ENCODE measurements at places on chromosomes 3 and 15. TPM values are rescaled to one million over a fixed set of nuclear protein-coding genes. Genes with fewer than 3 reads are reported as not detected.
A peak's percentile ranks its signal among the peaks of the same experiment; 100 is the strongest.

DNA sequence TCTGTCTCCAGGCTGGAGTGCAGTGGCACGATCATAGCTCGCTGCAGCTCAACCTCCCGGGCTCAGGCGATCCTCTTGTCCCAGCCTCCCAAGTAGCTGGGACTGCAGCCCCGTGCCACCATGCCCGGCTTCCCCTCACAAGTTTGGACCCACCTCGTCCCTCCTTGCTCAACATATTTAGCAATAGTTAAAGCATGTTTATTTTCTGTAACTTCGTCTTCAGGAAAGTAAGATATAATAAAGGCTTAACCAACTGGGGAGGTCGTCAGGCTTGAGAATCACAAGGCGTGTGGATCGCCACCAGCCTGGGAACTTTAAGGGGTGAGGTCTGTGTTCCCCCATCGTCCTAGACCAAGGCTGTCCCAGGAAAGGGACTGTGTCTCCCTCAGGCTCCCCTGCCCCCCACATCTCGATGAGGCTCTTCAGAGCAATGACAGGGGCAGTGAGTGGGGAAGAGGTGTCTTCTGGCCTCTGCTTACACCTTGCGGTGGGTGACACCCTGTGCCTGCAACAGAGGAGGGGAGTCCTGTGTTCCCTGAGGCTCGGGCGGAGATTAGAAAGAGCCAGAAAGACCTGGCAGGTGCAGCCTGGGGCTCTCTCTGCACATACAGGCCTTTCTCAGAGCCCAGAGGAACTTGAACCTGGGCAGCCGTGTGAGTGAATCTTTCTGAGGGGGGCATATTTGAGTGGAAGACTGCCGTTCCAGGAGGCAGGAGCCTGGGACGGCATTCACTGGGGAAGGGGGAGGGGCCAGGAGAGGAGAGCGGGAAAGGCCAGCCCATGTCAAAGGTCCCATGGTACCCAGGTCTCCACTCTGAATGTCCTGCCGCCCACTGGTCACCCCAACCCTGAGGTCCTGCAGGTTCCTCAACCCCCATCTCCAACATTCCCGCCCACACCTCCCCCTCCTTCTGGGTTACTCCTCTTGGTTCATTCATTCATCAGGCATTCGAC, 152.3 kb downstream of the SMAD6 start:
- DNase-seq = no peak

DNA sequence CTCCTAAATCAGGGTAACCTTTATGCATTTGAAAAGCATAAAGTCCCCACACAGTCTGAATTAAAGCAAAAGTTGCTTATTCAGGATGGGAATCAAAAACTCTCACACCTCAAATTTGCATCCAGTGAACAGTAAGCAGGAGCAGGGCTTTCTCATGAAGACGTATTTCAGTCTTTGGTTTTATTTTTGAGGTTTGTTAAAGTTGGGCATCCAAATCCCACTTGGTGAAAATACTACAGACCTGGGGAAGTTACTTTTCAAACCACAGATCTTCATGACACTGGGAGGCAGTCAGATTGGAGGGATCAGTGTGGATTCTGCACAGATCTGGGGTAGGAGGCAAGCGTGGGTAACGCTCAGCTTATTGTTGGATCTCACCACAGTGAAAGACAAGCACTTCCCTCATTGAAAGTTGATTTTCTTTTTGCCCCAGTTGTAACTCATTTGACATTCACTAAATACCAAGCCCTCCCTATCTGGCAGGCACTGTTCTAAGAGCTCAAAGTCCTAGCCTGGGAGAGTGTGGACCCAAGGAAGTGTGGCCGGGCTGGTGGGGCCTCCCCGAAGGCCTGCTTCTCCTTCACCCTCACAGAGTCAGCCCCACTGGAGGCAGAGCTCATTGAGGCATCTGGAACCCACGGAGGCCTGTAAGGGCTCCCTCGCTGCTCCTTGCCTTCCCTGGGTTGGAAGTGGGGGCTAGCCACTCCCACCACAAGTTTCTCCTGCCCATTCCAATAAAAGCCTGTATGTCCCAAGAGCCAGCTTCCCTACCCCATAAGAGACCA, 783 bp upstream of the ISG20 start:
- DNase-seq = no peak

DNA sequence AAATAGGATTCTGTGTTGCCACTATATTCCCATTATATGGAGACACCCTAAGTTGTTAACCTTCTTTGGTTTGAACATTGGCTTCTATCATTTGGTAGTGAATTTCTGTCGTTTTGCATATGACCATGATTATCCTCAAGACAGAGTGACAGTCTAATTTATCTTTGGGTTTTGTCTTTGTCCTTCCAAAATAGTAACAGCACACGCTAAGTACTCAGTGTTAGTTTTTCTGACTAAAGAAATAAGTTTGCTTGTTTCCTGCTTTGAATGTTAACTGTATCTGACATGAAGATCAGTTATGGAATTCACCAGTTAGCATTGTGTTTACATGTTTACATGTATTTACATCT, 352.5 kb upstream of the GRM7 start:
- no peak for DNase-seq

DNA sequence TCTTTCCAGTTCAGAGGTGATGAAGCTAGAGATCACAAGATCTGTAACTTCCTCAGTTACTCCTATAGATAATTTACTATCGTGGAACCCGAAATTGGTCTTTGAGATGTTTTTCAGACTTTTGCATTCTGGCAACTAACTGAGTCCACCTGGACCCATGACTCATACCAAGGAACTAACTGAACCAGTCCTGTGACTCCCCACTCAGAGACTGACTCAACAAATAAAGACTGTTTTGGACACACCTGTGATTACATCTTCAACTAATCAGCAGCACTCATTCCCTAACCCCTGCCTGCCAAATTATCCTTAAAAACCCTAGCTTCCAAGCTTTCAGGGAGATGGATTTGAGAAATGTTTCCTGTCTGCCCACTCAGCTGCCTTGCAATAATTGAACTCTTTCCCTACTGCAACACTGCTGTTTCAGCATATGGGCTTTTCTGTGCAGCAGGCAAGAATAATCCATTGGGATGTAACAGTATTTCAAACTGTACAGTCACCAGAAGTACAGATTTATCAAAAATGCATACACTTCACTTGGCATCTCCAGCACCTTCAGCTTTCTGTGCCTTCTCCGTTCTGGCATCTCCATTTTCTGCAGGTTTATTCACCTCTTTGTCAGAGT, 57.7 kb downstream of the GATM start:
- DNase-seq = no peak

GRCh38 chr3:69563151-69563550, 176.1 kb upstream of the MITF start:
- no peak for DNase-seq

DNA sequence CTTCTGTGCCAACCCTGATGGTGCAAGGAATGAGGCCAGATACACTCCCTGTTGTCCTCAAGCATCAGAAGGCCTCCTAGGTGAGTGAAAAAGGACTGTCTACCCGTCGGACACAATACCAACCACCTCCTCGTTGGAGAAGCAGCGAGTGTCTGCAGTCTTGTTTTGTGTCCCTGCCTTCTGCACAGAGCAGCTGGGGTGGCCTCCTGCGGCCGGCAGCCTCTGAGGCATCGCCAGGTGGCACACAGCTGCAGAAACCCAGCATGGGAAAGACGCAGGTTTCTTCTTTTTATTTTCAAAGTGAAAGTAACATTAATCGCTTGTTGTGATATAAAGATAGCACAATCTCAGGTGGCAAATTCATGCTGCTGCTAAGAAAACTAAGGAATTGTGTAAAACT, 509.9 kb downstream of the OCA2 start:
- DNase-seq = no peak

- no peak for DNase-seq
These were observed 251.9 kb upstream of the TGFBR2 start for GRCh38 chr3:30354513-30354912.

GRCh38 chr3:59065240-59065639, 15.4 kb upstream of the CFAP20DC start:
- DNase-seq = no peak

DNA sequence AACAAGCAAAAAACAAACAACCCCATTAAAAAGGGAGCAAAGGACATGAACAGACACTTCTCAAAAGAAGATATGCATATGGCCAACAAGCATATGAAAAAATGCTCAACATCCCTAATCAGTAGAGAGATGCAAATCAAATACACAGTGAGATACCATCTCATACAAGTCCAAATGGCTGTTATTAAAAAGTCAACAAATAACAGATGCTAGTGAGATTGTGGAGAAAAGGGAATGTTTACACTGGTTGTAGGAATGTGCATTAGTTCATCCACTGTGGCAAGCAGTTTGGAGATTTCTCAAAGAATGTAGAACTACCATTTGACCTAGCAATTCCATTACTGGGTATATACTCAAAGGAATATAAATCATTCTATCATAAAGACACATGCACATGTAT, 44.5 kb downstream of the RIOX2 start:
- peak; percentile 66 for DNase-seq

GRCh38 chr3:42290966-42291714, 25.2 kb upstream of the CCK start:
- no peak for DNase-seq

- DNase-seq = no peak
These were observed 17.8 kb downstream of the TTC14 start for GRCh38 chr3:180619723-180620122.

DNA sequence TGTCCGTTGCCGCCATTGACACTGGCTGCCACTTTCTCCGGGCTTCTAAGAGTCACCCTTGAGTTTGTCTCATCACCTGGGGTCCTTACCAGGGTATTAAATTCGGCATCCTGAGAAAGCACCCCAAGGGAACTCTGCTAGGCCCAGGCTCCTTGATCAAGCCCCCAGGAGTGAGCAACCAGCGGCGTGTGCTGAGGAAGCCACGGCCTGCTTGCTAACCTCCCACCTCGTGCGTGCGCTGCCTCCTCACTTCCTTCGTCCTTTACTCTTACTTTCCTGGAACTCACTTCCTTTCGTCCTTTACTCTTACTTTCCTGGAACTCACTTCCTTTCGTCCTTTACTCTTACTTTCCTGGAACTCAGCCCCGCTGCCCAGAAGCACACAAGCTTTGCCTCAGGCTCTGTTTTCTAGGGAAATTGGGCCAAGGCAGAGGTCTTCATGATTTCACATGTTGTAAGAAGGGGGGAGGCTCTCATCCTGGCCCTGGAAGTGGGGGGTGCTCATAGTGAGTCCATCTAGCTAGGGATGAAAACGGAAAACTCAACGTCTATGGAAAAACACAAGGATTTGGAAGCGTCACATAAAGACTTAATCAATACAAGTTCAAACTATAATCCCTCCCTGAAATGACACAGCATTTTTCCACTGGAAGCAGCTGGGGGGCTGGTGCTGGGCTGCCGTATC, 36.7 kb upstream of the BDH1 start:
- DNase-seq = no peak

- DNase-seq = no peak
These were observed 50.9 kb upstream of the MAP3K13 start for GRCh38 chr3:185311991-185312390.

DNA sequence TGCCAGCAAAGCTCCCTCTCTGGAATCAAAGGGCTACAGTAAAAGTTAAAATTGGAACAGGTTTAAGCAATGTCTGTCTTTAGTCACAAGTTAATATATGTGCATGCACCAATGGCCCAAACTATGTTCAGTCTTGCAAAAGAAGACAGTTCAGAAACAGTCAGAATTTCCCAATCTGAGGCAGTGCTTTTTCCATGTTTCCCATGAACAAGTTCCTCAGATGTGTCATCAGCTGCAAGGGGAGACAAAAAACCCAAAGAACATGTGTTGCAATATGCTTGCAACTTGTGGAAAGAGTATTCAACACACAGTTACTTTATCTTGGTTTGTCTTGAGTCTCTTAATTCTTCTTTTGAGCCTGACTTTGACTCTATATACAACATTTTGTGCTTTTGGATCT, 148.4 kb downstream of the USP13 start:
- peak; percentile 96 for DNase-seq

DNA sequence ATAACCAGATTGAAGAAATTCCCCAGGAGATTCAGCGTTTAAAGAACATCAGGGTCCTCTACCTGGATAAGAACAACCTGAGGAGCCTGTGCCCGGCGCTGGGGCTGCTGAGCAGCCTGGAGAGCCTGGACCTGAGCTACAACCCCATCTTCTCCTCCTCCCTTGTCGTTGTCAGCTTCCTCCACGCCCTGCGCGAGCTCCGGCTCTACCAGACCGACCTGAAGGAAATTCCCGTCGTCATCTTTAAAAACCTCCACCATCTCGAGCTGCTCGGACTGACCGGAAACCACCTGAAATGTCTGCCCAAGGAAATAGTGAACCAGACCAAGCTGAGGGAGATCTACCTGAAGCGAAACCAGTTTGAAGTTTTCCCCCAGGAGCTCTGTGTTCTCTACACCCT, 9.4 kb upstream of the LRRC34 start:
- no peak for DNase-seq

- DNase-seq = no peak
These were observed 361.2 kb downstream of the DIPK2A start for GRCh38 chr3:144332868-144333267.

DNA sequence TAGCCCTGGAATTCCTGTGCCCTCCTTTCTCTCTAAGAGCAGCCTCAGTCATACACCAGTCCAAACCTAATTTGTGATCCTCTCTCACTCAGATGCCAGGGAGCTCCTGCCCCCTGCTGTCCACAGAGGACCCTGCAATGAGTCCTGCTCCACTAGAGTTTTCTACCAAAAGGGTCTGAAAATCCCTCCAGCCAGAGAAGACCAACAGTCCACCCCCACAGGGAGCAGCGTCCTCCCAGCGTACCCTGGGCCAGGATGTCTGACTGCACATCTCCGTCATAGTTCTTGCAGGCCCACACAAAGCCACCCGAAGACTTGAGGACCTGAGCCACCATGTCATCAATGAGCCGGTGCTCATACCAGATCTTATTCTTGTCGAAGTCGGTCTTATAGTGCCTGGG, 15.4 kb downstream of the IDH2 start:
- peak; percentile 42 for DNase-seq

DNA sequence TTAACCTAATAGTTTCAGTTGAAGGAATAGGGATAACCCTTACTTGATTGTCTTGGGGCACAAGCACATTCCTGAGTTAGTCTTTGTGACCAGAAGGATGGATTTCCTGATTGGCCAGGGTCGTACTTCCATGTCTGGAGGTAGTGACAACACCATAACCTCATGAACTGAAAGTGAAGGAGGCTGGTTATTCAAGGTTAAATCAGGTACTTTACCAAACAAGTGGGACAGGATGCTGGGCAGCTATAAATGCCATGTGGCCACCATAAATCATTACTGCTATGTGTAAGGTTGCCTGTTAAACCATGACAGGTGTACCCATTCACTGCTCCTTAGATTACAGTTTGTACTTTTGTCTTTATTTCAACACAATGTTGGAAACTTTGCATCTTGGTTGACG, 128.3 kb upstream of the SAMMSON start:
- DNase-seq = no peak

DNA sequence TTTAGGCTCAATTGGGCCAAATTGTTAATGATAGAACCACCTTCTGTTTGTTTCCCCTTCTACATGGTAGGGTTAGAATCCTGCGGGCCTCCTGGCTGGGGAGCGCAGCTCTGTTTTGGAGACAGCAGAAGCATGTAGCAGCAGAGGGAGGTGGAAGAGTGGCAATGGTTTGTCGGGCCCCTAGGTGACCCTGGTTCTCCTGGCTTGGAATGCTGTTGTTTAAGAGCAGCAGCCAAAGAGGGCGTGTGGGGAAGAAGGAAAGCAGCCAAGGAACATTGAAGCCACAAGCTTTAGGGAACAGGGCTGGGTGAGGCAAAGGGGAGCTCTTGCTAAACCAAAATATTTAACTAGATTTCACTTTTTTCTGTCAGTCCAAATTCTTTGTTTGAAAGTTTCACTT, 213.7 kb upstream of the NR2E3 start:
- DNase-seq = peak; percentile 23

Gene IL5RA
- total RNA-seq = not detected

Gene CCPG1
- 18.9 TPM for total RNA-seq

Gene LRRC15
- total RNA-seq = 2.5 TPM

Gene ATP6V1A
- 98.0 TPM for total RNA-seq

Gene RASA2
- total RNA-seq = 22.5 TPM

Gene ZBTB47
- total RNA-seq = 10.9 TPM

Gene TM4SF18
- under 0.01 TPM for total RNA-seq

Gene GRM2
- under 0.01 TPM for total RNA-seq

Gene ZDHHC3
- total RNA-seq = 57.2 TPM

All from IMR-90 (cell line).